ENCODE measurements at places on chromosomes 2 and 18. TPM values are rescaled to one million over a fixed set of nuclear protein-coding genes. Genes with fewer than 3 reads are reported as not detected.
A peak's percentile ranks its signal among the peaks of the same experiment; 100 is the strongest.

DNA sequence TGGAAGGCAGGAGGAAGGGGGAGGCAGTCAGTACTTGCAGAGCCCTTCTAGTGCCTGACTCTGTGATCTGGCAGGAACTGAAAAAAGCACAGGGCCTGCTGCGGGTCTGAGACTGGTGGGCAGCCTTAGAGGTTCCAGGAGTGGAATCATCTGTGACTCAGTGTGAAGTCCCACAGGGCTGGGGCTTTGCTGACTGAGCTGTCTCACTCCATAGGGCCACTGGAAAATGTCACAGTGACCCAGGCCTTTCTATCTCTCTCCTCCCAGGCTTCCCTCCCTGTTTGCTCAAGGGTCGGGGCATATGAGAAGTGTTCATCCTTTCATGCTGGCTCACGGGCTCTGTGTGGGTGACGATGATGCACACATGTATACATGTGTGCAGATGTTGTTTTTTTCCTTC lies 47.1 kb upstream of the ZFP36L2 start:
- DNase-seq, result no peak

GRCh38 chr2:105038383-105039061 lies 653 bp downstream of the MRPS9 start:
- peak; percentile 32 for DNase-seq

DNA sequence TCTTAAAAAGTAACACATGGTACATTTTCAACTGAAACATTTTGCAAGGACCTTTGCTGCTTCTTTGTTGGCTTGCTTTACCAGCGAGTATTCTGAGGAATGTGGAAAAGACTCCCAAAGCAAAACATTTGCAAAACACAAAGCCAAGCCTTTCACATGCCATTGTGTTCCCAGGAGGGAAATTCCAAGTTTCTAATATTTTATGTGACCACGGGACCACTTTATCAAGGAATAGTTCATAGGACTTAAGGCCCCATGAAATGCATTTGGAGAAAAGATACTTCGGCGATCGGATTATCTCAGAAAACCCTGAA lies 26.2 kb downstream of the CYP27C1 start:
- no peak for DNase-seq

DNA sequence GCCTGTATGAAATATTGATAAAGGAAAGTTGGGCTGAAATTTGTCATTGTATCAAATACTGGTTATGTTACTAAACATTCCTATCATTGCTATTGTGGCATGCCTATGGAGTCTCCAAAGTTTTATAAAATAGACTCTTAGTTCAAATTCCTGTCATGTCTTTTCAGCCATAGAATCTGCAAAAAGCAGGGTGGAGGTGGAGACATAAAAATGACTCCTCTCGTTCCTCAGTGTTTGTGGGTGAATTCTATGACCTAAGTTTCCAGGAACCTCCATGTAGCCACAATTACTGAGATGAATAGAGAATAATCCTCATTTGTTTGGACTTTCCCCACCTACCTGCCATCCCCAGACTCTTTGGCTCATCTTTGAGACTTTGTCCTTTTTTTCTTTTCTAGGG lies 326.3 kb upstream of the ETAA1 start:
- no peak for DNase-seq

DNA sequence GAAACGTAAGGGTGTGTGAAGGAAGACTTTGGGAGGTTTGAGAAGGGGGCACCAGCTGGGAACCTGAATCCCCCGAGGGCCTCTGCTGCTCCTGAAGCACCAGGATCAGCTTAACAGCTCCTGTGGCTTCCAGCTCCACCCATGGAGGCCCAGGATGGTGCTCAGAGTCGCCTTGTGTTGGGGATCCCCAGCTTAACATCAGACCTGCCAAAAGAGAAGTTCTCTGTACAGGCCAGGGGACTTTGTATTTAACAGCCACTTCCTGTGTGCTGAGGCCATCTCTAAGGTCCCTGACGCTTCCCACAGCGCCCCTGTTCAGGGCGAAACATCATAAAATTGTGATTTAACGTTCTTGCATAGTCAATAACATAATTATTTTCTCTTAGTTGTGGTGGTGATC lies 77.5 kb downstream of the NCK2 start:
- DNase-seq, result no peak

- no peak for DNase-seq
Observed at GRCh38 chr2:129502781-129503180, 476.7 kb upstream of the RAB6C start.

CLHC1 gene
- 6.9 TPM for total RNA-seq

MFSD6 gene
- total RNA-seq, result 4.8 TPM

GRCh38 chr2:44150473-44150872 lies 18.2 kb upstream of the PPM1B start:
- no peak for DNase-seq

POLR1B gene
- total RNA-seq, result 51.2 TPM

DNA sequence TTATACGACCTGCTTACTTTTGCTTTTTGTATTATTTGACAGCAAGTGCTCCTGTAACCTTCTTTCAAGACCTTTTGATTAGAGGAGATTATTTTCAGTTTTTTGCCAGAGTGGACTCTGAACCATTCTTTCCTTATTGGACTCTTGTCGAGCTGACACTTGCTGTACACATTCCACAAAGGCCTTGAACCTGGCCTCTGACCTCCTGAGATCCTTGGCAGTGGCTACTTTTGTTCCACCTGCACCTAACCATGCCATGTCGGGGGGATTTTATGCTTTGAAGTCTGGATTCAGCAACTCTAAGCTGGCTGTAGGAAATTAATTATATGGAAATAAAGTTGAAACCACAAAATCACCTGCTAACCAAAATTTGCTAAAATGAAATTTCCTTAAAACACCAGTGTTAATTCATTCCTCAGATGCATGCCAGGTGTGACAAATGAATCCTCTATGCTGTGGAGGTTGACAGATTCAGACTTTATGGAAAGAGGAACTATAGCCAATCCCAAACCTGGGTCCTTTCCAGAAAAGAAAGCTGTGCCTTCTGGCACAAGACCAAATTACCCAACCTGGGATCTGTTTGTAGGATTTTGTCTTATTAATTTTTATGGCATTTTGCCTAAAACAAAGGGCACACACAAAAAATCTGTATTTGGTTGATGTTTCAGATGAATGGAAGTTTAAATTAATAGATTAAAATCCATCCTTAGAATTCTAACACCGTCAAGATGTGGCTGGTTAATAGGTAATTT lies 110.4 kb downstream of the CDC42EP3 start:
- no peak for DNase-seq

UBE2F gene
- 48.8 TPM for total RNA-seq

DNA sequence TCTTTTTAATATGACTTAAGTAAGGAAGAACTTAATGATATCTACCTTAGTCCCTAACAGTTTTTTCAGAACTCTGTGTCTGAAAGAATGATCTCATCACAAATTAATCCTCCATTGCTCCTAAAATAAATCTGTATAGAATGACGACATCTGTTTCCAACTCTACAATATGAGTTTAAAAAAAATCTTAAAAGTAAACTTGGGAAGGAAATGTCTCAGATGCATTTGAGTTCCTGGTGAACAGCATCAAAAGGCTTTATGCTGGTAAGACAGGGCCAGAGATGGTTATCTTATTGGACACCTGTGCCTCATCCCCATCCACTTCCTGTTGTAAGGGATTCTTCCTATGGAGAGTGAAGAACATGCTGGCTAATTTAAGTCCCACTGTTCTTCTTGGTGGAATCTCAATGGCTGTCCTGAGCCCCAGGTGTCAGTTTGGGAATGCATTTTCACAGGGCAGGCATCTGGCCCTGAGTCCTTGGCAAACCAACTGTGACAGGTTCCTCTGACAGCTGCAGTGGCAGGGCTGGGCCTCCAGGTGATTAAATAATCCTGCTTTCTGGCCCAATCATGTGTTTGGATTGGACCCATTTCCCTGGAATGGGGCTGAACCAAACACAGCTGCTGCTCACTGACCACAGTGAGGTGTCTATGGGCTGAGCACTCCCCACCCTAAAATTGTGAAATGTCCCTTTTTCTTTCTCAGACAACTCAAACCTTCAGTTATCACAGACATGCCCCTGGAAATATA lies 12.9 kb upstream of the NCKAP5 start:
- peak; percentile 23 for DNase-seq

KANSL1L gene
- 11.4 TPM for total RNA-seq
